ENCODE measurements at places on chromosomes 7 and 10.

DNA sequence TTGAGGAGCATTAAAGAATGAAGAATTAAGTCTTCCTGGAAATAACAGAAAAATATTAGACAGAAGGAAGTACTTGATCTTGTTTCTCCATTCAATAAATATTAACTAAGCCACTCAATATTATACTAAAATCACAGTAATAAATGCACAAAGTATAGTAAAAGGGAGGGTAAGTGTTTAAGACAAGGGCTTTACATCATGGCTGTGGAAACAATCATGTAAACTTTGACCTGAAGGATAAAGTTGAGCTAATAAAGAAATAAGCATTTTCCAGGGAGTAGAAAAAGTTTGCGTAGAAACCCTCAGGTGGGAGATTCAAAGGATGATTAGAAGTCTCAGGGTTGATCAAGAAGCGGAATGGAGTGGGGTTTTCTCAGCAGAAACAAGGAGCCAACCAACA is 78.2 kb downstream of the SEMA3C start:
- DNase-seq = no peak

DNA sequence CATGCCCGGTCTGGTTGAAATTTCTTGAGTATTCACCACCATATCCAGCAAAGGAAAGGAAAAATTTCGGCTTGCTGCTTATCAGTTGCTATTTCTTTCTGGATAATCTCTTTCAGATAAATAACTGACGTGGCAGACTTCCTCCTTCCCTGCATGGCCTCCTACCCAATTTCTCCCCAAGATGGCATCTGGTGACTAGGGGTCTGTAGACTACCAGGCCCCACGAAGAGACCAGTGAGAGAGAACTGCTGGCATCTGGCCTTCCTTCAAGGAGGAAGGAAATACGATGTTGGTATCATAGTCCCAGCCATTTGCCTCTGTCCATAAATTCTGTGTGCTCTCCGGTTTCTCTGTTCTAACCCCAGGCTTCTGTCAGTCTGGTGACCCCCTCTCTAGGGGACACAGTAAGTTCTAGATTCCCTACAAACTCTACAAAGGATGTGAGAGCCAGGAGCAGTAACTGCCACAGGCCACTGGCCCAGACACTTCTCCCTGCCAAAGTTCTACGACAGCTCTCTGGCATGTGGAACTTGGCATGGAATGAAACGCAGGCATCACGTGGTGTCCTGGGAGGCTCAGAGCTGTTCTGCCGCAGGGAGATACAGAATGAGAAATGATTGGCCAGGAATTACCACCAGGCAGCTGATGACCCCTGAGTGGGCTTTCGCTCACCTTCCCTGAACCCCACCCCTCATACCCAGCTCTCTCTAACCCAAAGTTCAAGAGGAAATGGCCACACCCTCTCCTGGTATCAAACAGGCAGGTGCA is 30.0 kb upstream of the MSRB2 start:
- DNase-seq = no peak

DNA sequence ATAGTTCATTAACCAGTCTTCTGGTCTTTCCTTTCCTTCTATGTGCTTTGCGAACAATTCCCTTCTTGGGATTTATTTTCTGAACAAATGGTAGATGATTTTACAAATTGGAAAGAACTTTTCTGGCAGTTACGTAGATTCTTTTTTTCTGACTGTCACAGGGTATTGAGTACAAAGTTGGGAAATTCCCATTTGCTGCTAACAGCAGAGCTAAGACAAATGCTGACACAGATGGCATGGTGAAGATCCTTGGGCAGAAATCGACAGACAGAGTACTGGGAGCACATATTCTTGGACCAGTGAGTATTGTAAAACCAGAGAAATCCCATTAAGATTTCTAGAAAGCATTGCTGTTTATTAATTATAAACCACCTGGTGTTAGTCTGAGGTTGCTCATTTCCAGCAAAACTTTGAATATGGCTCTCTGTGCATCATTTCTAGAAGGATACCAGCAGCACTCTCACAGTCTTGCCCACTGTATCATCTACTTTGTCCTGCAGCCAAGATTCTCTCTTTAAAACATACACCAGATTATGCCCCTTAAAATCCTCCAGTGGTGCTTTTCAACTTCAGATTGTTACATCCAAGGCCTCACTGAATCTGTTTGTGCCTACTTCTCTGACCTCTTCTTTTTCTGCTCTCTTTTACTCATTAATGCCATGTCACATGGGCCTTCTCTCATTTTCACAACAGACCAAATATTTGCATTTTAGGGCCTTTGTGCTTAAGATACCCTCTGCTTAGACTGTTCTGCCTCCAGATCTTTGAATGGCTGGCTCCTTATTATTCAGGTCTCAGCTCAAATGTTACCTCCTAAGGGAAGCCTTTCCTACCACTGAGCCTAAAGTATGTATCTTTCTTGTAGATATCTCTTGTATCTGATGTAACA is 27.0 kb downstream of the DLD start:
- DNase-seq = no peak

DNA sequence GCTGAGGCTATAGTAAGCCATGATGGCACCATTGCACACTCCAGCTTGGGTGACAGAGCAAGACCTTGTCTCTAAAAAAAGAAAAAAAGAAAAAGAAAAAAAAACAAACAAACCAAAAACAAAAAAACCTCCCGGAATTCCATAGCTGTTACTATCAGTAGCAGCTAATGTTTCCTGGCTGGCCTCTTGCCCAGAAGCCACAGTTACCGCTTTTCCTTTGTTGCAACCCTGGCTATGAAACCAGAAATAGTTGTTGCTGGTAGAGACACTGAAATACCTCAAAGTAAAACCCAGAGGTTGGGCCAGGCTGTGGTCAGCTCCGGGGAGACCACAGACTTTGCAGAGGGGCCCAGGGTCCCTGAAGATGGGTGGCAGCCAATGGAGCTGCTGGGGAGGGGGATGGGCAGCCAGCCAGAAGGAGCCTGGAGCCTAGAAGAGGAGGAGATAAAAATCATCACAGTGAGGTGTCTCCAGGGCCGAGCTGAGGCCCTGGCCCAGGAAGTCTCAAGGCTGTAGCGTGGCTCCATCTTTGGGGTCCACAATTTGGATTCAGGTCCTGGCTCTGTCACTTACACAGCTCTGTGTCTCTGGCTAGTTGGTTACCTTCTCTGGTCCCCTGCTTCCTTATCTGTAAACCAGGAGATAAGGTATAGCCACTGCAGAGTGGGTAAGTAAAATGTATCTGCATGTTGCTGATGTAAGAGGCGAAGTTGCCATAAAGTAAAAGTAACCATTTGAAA is 3.4 kb upstream of the CHST12 start:
- DNase-seq = no peak
